Thoracic aorta (tissue), 2 donors: ENCODE measurements at places on chromosomes 12 and 14. TPM values are rescaled to one million over a fixed set of nuclear protein-coding genes. Genes with fewer than 3 reads are reported as not detected.

DNA sequence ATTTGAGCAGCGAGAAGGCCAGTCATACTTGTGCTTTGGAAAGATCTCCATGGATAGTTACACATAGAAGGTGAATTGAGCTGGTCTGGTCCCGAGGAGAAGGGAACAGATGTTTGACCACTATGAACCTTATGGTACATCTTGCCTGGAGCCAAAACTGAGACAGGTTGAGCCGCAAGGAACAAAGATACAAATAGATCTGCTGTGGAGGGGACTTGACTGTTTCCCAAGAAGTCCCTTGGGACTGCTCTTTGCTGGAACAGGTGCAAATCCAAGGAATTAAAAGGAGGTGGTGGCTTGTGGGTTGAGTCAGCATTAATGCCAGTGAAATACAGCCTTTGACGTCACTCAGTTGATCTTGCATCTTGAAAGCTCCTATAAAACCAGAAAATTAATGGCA is 68.8 kb upstream of the PRIMA1 start:
- DNase-seq = no peak

GRCh38 chr14:21072781-21073339 is 2.8 kb downstream of the ARHGEF40 start:
- no peak for DNase-seq

Gene TOMM20L
- not detected for total RNA-seq

Gene KCNC2
- not detected for total RNA-seq

GRCh38 chr12:11808931-11809330 is 159.5 kb downstream of the ETV6 start:
- DNase-seq = no peak

GRCh38 chr12:111434680-111435338 is 29.1 kb downstream of the SH2B3 start:
- DNase-seq = no peak

Gene VCPKMT
- 8.1 TPM for total RNA-seq

Gene KRT6C
- total RNA-seq = not detected

DNA sequence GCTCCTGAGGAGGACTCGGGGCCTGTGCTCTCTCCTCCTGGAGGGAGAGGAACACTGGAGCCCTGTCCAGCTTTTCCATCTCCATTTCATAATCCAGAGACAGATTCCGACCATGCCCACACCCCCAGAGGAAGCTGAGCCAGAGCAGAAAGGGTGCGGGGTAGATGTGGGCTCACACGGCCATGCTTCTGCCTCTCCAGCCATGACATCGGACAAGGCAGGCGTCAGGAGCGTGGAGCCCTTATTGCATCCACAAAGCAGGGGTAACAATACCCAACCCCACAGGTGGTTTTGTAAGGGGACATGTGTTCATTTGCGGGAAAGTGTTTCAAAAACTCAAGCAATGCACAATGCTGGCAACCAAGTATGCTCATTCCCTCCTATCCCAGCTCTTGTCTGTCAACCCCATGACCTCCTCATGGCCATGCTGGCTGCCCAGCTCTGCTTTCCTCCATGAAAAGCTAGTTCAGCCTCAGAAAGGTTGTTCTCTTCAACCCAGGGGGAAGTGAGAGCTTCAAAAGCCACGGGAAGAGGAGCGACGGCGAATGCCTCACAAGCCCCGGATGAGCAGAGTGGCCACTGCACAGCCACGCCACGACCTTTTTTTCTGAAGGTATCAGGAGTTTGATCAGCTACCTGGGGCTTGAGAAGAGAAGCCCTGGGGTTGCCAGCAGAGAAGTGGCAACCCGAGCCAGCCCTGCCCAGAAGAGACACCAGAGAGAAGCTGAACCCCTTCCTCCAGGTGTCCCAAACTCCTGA is 161.7 kb downstream of the DPF3 start:
- no peak for DNase-seq

DNA sequence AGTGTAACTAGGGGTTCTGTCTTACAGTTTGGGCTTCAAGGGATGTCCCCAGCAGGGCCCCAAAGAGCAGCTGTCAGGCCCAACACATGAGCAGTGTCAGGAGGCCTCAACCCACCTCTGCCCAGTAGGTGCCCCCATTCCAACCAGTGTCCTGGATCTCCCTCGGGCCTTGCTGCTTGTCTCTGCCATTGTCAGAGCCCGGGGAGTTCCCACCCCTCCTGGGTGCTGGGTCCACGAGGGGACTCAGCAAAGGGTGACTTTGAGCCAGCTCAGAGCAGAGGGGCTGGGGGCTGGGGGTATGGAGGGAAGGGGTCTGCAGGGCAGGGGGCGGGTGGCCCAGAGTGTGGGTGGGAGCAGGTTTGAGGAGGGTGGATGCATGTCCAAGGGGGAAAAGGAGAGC is 18.0 kb upstream of the BEGAIN start:
- DNase-seq = no peak

- no peak for DNase-seq
These were observed 82.9 kb upstream of the TRHDE start for GRCh38 chr12:72189266-72189665.

Gene MGP
- total RNA-seq = 9,983 TPM

Gene E2F7
- not detected for total RNA-seq

Gene LRP1
- total RNA-seq = 663 TPM

- no peak for DNase-seq
These were observed 62.6 kb downstream of the PDZRN4 start for GRCh38 chr12:41250748-41251147.

DNA sequence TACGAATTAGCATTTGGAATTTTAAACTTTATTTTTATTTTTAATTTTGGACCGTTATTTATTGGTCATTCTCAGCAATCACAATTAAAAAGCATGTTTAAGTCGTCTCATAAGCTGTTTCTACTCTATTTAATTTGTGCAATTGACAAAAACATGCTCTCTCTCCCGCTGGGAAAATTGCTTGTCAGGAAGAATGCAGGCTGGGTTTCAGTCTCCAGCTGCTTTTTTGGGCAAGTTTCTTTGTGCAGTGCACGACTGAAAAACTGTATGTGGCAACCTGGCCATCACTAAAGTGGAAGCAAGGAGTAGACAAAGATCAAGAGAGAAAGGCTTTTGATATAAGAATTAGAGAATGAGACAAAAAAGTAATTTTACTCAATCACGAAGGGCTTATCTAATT is 941.5 kb upstream of the MDGA2 start:
- DNase-seq = no peak

DNA sequence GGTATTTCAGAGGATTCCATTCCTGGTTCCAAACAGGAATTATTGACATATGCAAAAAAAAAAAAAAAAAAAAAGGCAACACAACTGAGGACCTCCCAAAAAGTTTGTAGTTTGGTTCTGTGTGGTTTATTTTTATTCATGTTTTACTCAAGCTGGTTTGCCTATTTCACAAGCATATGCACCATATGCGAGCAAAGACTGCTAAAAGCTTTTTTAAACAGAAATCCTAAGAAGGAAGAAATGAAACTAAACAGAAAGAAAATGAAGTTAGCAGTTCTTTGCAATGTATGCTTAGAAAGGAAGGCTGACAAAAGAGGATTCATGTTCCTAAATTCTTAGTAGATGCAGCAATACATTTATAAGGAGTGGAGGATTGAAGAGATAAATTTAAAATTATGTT is 487.6 kb upstream of the FLRT2 start:
- DNase-seq = no peak

GRCh38 chr12:24222968-24223367 is 273.5 kb upstream of the SOX5 start:
- DNase-seq = no peak

GRCh38 chr12:16531621-16532020 is 74.3 kb downstream of the LMO3 start:
- DNase-seq = no peak

Gene SERPINA3
- total RNA-seq = 252 TPM

Gene GARIN6
- not detected for total RNA-seq

- DNase-seq = no peak
These were observed 206.4 kb upstream of the FKBP4 start for GRCh38 chr12:2588345-2588744.

DNA sequence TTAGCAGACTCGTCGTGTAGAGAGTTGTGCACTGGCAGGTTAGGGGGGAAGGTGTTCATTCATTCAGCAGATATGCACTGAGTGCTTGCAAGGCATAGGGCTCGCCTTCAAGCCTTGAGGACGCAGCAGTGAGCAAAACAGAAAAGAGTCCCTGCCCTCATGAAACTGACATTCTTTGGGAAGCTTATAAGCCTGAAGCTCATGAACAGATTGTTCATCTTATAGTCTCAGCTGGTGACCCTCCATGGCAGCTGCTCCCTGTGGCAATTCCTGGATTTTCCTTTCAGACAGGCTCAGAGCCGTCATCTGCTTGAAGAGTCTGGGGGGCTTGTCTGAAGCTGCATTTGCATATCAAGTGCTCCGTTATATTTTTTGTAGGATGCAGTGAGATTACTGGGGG is 148.4 kb downstream of the PRKCH start:
- DNase-seq = no peak

DNA sequence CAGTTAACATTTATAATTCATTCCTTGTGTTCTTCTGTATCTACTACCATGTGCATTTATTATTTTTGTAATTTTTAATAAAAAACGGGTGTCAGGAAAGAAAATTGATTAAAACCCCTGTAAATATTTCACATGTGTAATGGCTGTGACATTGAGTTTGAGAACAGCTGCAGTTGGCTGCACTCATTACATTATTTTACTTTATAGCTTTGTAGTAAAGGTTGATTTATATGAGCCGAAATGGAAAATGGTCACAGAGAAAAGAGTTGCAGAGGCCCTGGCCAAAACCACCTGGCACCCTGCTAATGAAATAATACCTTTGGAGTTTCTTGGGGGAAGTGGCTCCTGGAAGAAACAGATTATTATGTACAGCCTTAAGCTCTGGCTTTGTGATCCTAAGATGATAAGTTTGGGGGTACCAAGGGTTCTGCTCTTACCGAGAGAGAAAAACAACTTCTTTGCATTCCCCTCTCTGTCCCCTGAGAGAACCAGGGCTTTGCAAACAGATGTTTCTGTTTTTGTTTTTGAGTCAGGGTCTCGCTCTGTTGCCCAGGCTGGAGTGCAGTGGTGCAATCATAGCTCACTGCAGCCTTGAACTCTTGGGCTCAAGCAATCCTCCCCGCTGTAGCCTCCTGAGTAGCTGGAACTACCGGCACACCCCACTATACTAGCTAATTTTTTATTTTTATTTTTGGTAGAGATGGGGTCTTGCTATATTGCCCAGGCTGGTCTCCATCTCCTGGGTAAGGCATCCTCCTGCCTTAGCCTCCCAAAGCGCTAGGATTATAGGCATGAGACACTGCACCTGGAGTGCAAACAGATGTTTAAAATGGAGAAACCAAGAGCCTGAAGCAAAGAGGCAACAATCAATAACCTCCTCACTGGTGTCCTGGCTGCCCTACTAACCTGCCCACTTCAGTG is 9.7 kb upstream of the DYNLL1 start:
- no peak for DNase-seq

Gene RNU4-1
- total RNA-seq = not detected

GRCh38 chr14:102315121-102315520 is 4.4 kb upstream of the ZNF839 start:
- no peak for DNase-seq

Gene CYP27B1
- total RNA-seq = 0.81 TPM

Gene HOXC11
- not detected for total RNA-seq

DNA sequence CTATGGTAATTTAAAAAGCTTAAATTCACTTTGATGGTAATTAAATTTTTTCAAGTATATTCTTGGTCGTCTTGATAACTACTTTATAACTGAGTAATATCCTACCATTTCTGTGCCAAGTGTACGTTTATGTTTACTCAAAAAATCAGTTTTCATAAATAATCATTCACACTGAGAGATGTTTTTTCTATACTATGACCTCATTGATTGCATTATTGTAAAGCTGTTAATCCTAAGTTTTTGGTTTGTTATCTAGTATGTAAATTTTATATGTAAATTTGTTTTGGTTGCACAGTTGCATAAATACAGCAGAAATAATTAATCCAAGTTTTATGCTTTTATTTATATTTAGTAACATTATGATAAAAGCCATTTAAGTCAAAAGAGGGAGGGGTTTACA is 196.4 kb upstream of the PRICKLE1 start:
- no peak for DNase-seq

Gene DNAL1
- 13.0 TPM for total RNA-seq

Gene TMEM132D
- not detected for total RNA-seq

Gene CCDC197
- total RNA-seq = not detected

- no peak for DNase-seq
These were observed 2.2 kb upstream of the DCD start for GRCh38 chr12:54650409-54650808.

Gene GDF3
- total RNA-seq = not detected

Gene BCAT1
- total RNA-seq = 28.6 TPM

GRCh38 chr14:100715332-100715731 is 11.4 kb upstream of the DLK1 start:
- no peak for DNase-seq

DNA sequence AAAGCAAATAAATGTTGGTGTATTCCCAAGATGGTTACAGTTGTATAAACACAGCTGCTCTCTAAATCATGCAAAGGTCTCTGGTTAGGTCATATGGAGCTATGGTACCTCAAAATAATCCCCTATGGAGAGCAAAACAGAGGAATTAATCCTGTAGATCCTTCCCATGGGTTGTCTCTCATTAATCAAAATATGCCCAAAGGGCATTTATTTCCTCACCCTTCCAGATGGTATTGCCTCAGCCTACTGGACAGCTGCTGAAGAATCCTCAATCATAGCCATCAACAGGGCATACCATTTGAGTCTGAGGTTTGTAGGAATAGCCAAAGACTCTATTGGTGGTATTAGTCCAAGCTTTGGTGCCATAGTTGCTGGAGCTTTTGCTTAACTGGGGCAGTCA is 360.9 kb downstream of the RPL10L start:
- no peak for DNase-seq

DNA sequence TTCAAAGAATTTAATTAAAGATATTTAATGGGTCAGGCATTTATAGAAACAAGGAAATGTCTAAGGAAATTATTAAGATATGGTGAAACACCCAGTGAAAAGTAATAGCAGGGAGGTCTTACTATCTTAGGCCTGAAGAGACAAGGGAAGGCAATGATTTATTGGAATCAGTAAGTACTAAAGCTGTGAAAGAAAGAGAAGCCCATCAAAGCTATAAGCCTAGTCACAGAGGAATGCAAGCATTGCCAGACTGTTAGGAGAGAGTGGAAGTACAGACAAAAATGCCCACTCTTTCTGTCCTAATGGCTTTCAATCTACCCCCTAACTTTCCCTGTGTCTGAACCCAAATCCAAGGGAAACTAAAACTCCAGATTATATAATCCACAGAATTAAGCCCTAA is 69.2 kb upstream of the PIK3C2G start:
- DNase-seq = no peak

DNA sequence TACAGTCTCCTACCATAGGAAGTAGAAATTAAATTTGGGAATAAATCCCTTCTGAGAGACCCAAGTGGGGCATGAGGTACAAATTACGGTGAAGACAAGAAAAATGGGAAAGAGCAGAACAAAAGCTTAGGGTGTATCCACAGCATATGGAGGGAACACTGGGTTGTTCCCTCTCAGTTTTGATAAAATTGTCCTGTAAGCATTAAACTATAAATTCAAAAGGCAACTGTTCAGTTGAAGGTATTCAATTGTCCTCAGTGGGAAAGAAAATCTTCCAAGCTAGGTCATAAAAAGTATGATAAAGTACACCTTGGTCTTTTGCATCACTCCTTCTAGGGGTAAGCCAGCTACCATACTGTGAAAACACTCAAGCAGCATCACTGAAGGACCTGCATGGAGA is 118.3 kb upstream of the LRFN5 start:
- no peak for DNase-seq
